ENCODE measurements at places on chromosomes 7 and 10. TPM values are rescaled to one million over a fixed set of nuclear protein-coding genes. Genes with fewer than 3 reads are reported as not detected.

Gene XRCC2
- polyA plus RNA-seq: not detected

Gene ACSM6
- not detected for polyA plus RNA-seq

Gene CABCOCO1
- not detected for polyA plus RNA-seq

Gene ODAD2
- polyA plus RNA-seq: not detected

Gene TUBB8
- not detected for polyA plus RNA-seq

Gene USP6NL
- 37.8 TPM for polyA plus RNA-seq

Gene RFC2
- polyA plus RNA-seq: 61.4 TPM

Gene SPDYE2B
- not detected for polyA plus RNA-seq

Gene GPC2
- polyA plus RNA-seq: not detected

Gene AKR1C3
- polyA plus RNA-seq: not detected

Measured in naive B cell (primary cell).